SW 1271 (cell line): ENCODE measurements at places on chromosomes 7 and 10.
A peak's percentile ranks its signal among the peaks of the same experiment; 100 is the strongest.

DNA sequence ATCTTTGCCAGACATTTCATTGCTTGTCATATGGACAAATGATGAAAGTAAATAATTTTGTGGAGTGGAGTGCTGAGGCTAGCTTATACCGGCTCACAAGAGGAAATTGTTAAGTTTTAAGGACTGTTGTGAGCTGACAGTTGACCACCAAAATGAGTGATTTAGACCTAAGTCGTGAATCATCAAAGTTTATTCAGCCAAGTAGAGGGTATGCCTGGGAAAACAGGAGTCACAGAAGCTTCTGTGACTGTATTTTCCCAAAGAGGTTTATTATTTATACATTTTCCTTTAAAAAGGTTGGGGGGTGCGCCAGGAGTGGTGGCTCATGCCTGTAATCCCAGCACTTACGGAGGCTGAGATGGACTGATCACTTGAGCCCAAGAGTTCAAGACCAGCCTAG, 21.8 kb downstream of the MRPS24 start:
- DNase-seq = no peak

- no peak for DNase-seq
These were observed 178.1 kb downstream of the TMEM178B start for GRCh38 chr7:141251957-141252356.

- DNase-seq = no peak
These were observed 182.2 kb downstream of the POLR1F start for GRCh38 chr7:19526639-19527038.

- DNase-seq = no peak
These were observed 234.0 kb upstream of the CXCL12 start for GRCh38 chr10:44618910-44619309.

DNA sequence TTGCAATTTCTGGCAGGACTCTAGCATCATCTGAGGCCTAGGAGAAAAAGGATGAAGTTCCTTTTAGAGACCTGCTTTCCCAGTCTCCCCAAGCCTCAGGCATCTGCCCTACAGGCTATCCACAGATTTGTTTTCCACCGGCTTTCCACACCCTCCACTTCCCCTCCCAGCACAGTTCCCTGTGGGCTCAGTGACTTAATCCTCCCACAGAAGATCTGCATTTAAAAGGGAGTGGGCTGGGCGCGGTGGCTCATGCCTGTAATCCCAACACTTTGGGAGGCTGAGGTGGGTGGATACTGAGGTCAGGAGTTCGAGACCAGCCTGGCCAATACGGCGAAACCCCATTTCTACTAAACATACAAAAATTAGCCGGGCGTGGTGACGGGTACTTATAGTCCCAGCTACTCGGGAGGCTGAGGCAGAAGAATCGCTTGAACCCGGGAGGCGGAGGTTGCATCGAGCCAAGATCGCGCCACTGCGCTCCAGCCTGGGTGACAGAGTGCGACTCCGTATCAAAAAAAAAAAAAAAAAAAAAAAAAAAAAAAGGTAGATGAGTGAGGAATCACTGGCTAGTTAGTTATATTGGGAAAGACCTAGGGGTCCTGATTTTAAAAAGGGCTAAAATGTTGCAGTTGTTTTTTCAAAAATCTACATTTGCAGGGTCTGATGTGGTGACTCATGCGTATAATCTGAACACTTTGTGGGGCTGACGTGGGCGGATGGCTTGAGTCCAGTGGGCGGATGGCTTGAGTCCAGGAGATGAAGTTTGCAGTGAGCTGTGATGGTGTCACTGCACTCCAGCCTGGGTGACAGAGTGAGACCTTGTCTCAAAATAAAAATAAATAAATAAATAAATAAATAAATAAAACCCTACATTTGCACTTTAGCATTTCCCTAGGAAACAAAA, 119.5 kb downstream of the BAMBI start:
- DNase-seq = no peak

DNA sequence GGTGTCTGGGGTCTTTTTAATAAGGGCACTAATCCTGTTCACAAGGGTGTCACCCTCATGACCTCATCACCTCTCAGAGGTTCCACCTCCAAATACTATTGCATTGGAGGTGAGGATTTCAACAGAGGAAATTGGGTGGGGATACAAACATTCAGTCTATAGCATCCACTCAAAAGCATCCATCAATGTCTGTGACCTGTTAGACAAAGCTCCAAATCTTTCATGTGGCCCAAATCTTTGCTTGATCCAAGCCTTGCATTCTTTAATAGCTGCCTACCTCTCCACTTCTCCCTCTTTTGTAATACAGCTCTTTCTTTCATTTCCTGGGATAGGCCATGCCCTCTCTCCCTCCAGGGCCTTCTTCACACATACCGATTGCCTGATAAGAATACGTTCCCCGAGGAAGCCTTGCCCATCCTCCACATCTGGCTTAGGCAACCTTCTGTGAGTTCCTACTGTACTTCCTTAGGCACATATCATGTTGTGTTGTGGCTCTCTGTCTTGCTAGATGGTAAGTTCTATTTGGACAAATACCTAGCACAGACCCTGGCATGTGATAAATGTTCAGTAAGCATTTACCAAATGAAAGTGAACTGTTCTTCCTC, 66.1 kb downstream of the CREM start:
- no peak for DNase-seq

GRCh38 chr7:106987777-106988176, 56.7 kb upstream of the PRKAR2B start:
- no peak for DNase-seq

- DNase-seq = no peak
These were observed 29.0 kb downstream of the PLAC9 start for GRCh38 chr10:80161321-80162083.

GRCh38 chr7:116772423-116772863, 89.9 kb upstream of the CAPZA2 start:
- DNase-seq = peak; percentile 87

DNA sequence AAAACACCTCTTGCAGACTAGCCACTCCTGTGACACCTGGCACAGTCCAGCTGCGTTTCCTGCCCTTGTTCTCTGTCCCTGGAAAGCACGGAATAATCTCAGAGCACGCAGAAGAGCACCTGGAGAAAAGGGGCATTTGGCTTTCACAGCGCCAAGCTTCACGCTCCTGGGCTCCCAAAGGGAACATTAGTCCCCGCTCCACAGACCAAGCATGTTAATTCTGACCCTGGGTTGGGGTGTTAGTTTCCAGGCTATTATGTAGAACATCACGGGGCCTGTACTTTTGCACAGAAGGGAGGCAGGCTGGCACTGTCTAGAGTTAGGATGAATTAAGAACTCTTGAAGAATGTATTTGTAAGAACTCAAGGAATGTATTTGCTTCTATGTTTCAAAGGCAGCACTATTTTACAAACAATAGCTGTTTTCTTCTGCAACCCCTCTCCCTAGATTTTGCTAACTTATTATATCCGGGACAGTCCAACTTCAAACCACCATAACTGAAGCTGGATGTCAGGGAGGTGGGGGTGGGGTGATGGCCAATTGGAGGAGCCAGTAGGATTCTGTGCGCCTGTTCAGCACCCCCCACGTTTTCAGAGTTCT, 62.2 kb upstream of the TRIM8 start:
- DNase-seq = no peak

- no peak for DNase-seq
These were observed 2.1 kb upstream of the EGFR start for GRCh38 chr7:55016746-55017090.

GRCh38 chr10:77756319-77757232, 119.0 kb upstream of the KCNMA1 start:
- DNase-seq = no peak

GRCh38 chr10:16520900-16521299, 779 bp downstream of the C1QL3 start:
- DNase-seq = no peak

GRCh38 chr10:62098278-62099121, 170.1 kb downstream of the RTKN2 start:
- no peak for DNase-seq

DNA sequence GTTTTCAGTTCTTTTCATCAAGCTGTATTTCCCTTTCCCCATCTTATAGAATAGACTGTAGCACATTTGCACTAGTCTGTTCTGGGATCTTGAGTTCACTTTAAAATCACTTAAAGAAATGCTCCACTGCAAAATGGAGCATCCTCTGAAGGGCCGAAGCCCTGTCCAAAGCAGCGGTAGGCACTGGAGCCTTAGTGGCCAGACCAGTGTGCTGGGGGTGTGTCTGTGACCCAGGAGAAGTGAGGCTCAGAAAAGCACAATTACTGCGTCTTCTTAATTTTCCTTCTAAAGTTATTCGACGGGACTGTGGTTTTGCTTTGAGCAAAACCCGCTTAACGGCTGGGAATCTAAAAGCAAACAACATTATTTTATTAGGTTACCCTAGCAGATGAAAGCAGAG, 205.7 kb downstream of the SLC25A13 start:
- no peak for DNase-seq

GRCh38 chr10:66828957-66829356, 96.9 kb upstream of the LRRTM3 start:
- no peak for DNase-seq

GRCh38 chr7:100914208-100914878, 18.7 kb upstream of the ACHE start:
- DNase-seq = no peak

GRCh38 chr7:151736403-151736909, 140.5 kb downstream of the PRKAG2 start:
- DNase-seq = peak; percentile 87

DNA sequence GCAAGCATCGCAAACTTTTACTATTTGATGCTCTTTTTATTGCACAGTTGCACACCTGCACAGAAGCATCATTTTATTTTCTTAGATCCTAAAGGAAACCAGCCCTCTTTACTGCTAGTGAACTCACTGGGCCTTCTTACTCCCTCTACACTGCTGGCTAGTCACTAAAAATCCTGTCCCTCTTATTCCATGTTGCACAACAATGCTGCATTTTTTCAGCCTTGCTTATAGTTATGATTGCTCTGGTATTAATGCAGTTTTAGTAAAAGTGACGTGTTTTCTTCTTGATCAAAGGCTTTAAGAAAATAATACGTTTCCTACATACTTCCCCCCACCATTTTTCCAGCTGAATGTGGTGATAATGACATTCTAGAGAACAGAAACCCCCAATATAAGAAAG, 132.9 kb upstream of the FAM3C start:
- DNase-seq = no peak

GRCh38 chr7:109659261-109659660, 1089.6 kb downstream of the DNAJB9 start:
- DNase-seq = no peak

- no peak for DNase-seq
These were observed 16.6 kb downstream of the ACBD5 start for GRCh38 chr10:27223964-27224363.

DNA sequence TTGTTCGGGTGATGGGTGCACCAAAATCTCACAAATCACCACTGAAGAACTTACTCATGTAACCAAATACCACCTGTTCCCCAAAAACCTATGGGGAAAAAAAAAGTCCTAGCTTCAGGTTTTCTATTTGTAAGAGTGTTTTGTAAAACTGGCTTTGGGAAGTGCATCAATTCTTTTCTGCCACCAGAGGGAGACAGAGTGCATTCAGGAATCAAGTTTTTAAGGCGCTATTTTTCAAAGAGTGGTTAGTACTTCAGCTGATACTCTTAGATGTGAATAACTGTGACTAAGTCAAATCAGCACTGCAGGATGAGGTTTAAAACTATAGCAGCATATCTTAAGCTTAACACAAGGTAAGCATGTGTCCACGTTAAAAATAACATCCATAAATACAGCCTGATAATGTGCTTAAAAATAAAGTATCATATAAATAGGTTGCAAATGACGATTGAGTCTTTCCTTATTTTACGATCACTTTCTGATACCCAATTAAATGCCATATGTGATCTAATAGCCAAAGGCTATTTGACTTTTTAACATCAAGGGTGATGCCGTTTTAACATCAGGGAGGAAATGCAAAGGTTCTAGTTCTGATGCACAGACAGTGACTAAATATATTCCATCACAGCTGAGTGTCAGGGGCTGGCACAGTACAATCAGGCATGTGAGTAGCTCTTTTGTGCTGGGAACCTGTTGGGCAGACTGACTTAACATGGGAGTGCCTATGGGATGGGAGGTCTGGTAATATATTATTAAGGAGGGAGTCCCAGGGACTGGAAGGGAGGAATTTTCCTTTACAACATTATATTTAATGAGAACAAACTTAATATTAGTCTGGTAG, 10.6 kb upstream of the LYZL2 start:
- DNase-seq = peak; percentile 74

- DNase-seq = no peak
These were observed 42.9 kb upstream of the ST7 start for GRCh38 chr7:116910383-116910782.

GRCh38 chr10:27865221-27865635, 119.6 kb upstream of the MKX start:
- no peak for DNase-seq

GRCh38 chr7:157355784-157356511, 19.1 kb downstream of the DNAJB6 start:
- DNase-seq = peak; percentile 19

- no peak for DNase-seq
These were observed 182.5 kb downstream of the LRMDA start for GRCh38 chr10:75613685-75614504.

- DNase-seq = no peak
These were observed 40.6 kb upstream of the SEPTIN7 start for GRCh38 chr7:35760143-35760745.

GRCh38 chr7:107563775-107564552, at the start of the genes COG5 and DUS4L:
COG5 (minus strand) TSS chr7:107563920; CDS start chr7:107563896, 24 bp downstream.
DUS4L (plus strand) TSS chr7:107563971; CDS start chr7:107567071, 3,100 bp downstream.
- DNase-seq = peak; percentile 74

DNA sequence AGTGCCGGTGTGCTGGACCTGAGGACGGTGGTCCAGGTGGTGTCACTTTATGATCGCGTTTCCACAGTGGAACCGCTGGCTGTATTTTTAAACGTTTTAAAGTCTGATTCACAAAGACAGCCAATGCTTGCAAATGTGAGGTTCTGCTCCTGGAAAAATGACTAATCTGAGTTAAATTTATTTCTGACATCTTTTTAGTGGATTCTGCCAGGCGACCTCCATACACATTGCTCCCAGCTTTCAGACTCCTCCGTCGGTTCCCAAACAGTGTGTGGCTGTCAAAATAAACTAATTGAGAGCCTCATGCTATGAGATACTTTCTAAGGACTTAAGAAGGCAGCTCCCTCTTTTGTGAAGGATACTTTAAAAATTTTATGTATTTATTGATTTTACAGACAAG, 12.7 kb upstream of the TTYH3 start:
- DNase-seq = no peak

DNA sequence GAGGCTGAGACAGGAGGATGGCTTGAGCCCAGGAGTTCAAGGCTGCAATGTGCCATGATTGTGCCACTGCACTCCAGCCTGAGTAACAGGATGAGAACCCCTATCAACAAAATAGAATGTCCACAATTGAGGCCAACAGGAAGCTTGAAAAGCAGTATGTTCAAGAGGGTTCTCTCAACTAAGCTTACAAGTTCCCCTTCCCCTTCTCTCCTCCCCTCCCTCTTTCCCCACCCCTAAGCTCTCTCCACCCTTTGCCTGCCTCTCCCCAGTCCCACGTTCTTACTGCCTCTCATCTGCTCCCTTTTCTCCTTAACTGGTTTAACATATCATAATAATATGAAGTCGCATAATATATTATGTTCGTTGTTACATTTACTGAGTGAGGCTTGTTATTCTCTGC, 35.4 kb downstream of the KIAA1549 start:
- no peak for DNase-seq

- no peak for DNase-seq
These were observed 38.0 kb downstream of the EGFR start for GRCh38 chr7:55056577-55057480.

GRCh38 chr10:75980419-75981002, 549.1 kb downstream of the LRMDA start:
- no peak for DNase-seq
